ENCODE measurements at places on chromosomes 7 and 10.

DNA sequence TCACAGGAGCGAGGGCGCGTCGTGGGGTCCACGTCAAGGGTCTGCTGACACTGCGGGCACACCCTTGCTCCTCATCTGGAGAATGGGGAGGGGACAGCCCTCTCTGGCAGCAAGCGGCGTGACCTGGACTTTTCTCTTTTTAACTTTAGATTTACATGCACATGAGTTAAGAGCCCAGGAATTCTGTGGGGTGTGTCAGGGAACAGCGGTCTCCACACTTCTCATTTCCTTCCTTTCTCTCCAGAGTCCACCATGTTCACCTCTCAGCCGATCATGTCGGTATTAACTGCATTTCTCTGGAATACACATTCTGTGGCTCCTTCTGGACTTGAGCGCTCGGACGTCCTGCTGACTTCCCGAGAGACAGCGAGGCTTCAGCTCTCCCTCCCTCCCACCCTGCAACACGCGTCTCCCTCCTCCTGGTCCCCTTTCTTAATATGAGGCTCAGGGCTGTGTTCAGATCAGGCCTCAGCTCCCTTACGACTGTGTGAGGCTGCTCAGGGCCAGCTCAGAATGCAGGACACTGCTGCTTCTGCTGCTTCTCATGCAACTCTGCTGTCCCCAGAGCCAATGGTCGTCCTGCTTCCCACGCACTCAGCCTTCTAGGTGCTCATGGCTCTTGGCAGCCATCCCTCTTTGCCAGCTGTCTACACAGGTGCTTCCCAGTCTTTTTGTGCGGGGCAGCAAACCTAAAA, 261.3 kb downstream of the ELFN1 start:
- DNase-seq = no peak

DNA sequence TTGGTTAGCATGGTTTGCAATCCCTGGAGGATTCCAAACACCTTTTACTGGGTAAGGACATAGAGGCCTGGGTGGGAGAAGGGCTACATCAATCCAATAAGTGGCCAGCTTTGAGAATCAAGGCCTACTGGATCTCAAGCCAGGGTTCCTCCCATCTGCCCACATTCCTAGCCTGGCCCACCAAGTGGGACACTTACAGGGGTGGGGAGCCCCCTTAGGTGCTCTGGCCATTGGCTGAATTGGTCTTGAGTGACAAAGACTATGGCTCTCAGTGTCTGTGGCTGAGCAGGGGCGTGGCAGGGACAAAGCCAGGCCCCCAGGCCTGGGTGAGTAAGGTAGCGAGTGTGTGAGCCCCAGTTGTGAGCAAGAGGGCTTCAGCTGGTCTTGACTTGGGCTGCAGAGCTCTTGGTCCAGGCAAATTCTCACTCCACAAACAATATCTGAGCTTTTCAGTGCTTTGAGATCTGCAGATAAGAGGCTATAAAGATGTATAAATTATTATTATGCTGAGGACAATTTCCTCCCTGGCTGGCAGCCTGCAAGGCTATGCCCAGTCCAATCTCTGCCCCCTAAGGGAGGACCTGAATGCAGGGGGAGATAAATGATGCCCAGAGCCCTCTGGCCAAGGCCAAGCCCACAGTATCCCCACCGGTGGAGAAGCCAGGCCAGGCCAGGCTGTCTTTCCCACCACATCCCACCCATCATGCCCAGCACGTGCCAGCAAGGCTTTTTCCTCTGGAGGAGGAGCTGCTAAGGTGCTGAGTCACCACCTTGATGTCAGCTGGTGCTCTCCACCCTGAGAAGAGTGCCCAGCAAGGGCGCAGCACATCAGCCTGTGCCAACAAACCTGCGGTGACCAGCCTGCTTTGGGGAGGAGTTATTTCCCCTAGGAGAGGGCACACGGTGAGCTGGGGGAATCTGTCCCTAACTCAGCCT, 80.7 kb upstream of the DUSP5 start:
- no peak for DNase-seq

DNA sequence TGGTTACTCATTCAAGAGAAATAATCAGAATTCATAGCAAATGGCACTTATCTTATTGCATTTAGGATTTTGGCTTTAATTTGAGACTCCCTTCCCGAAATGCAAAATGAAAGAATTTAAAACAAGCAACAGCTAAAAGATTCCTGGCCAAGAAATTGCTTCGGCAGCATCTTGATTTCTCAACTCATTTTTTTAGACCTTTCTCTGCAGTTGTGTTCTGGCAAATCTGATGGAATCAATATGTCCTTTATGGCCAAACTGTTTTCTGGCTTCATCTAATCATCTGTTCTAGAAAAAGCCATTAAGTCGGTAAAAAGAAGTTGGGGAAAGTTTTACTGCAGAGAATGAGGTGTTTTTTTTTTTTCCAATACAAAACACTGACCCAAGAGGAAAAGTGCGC, 172.1 kb downstream of the SLC16A9 start:
- no peak for DNase-seq

DNA sequence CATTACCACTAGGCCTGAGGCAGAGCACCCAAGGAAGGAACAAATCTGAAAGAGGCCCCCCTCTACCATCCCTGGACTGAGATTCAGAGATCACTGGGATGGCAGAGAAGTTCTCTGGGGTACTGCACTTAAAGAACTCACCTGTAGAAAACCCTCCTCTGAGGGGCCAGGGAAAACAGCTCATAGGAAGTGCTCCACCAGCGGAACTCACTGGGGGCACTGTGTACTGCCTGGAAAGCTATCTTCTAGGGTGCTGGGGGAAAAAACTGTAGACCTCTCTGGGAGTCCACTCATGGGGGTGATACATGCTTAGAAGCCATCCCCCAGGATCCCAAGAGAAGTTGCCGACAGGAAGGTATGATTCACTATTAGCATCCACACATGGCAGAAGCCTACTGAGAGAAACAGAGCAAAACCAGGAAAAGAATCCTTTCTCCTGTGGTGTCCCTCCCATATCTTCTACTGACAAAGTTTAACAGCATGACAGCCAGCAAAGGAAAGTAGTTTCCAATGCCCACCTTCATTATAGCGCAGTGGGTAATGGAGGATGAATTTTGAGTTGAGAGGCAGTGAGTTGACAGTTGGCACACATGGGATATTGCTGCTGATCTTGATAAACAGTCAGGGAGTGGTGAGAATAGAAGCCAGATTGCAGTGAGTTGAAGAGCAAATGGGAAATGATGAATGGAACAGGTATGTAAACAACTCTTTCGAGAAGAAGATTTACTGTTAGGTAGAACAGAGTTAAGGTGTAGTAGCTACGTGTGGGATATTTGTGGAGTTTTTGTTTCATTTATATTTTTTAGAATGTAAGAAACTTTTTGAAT, 20.9 kb downstream of the ANKIB1 start:
- DNase-seq = no peak

DNA sequence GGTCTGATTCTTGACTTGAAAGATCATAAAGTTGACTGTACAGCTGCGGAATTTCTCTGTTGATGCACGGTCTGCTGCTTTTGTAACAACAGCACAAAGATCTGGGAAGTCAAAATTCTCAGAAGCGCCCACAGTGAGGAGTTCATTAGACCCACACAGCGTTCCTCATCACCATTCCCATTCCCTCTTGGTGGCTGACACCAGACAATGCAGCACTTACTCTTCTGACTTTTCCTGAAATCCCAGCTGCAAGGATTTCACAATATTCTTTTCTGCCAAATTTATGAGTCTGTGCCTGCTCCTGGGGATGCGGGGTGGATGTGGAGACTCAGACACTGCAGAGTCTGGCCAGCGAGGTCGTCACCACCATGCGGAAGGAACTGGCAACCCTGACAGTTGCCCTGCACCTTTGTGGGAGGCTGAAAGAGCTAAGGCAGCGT, 233.9 kb downstream of the FANK1 start:
- DNase-seq = no peak

DNA sequence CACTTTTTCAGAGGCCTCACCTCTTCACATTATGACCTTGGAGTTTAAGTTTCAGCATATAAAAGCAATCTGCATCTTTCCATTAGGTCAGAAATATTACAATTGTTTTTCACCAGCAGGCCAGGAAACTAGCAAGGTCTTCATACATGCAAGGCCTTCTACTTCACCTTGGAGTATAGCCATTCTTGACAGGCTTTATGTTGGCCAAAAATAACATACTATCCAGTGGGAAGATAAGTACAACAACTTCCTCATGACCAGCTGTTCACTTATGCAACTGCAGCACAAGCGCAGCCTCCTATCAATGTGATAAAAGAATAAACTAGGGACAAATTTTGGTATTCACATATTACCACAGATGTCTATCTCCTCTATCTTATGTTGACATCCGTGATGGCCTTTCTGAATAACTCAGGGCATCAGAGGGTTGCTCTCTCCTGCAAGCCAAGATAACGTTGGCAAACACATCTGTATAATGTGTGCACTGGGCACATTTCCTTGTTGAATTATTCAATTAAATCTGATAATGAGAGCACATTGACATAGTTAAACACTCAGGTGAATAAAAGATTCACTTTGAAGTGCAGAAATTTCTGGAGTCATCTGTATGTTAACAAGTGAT, 239.8 kb downstream of the FZD1 start:
- DNase-seq = no peak

GRCh38 chr10:42177077-42177792, 461.1 kb downstream of the ZNF33B start:
- DNase-seq = no peak

- no peak for DNase-seq
These were observed 140.6 kb downstream of the NRP1 start for GRCh38 chr10:33193701-33194521.

DNA sequence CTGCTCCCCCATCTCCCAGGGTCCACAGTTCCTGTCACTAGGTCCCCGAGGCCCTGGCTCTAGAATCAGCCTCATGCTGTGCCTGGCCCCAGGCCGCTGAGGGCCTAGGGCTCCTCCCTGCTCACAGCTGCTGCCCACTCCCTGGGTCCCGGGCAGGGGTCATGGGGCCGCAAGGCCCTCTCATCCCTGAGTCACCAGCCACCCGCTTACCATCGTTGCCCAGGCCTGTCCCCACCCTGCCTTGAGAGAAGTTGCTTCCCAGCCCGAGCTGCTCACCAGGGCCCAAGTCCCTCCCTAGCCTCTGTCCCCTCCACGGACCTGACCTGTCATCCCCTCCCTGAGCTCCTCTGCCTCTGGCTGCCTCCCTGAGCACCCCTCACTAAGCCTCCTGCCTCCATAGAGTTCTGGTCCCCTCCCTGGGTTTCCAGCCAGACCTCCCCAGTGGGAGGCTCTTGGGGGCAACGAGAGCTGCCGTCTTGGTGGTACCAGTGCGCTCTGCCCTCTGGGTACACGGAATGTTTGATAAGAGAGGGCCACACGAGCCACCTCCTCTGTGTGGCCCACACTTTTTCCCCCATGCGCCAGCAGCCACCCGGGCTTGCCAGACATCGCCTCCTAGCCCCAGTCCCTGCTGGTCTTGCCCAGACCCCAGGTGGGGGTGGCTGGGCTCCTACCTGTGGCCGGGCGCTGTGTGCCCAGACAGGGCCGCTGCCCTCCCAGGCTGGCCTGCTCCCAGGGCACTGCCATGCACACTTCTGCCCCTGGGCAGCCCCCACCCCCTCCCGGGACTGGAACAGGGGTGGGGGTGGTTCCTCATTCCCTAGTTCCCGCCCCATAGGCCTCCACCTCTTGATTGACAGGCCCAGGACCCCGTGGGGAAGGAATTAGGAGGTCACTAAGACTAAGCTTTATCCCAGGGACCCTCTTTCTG, 21.3 kb downstream of the MLXIPL start:
- DNase-seq = no peak

DNA sequence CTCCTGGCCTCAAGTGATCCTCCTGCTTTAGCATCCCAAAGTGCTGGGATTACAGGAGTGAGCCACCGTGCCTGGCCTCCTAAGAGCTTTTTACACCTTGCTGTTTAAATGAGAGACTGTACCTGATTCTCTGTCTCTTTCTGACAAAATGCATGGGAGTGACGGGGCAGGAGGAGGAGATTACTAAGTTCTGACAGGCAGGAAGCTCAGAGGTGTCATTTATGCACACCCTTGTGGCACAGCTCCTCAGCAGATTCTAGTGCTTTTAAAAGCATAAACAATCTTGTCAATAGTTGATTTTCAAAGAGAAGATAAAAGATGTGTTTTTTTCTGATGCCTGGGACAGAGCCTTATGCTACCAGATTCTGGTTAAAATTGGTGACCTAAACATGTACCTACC, 39.7 kb upstream of the STEAP4 start:
- no peak for DNase-seq

GRCh38 chr7:40742270-40742669, 607.5 kb downstream of the SUGCT start:
- no peak for DNase-seq

GRCh38 chr10:4725917-4726606, 99.9 kb upstream of the AKR1E2 start:
- DNase-seq = no peak

DNA sequence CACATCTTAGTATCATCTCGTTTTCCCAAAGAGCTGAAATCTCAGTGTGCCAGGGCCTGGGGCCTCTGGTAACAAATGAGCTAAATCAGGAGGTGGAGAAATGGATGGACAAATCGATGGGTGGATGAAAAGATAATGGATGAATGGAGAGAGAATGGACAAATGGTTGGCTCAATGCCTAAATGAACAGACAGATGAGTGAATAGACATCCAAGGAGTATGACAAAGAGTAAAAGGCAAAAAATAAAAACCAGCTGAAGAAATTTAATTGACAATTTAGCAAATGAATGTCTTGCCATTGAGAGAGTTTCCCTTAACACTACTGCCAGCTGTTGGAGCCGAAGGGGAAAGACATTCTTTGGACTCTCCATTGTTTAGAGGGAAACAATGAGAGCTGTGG, 8.0 kb downstream of the SYCE1 start:
- no peak for DNase-seq

DNA sequence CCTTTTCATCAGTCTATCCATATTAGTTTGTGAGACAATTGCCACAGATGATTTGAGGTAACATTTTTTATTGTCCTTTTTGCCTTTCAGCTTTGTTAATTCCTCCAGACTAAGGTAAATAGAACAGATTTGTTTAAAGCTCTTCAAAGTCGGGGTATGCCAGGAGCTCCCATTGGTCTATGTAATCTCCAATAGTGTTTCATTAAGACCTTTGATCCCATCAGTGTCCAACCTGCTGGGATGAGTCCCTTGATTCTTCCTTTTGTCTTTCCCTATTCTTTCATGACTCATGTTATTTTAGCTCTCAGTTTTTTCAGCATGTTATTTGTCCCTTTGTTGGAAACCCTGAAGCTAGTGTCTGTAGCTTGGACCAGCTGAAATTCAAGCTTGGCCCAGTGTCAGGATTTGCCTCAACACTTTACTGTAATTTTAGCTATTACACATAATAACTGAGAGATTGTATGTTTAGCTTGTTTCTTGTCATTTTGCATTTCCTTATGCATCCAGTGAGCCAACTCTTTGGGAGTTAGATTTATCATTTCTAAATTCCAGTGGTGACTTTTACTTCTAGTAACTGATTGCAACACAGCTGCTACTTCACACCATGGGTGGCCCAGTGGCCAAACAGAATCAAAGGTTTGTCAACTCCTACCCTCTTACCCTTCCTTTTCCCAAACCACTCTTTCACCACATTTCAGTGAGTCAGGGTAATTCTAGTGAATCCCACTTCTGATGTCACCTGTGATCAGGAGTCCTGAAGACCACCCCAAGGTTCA, 15.3 kb downstream of the AGBL3 start:
- DNase-seq = no peak

- DNase-seq = no peak
These were observed 165.0 kb upstream of the TCF7L2 start for GRCh38 chr10:112785089-112785488.
